NCI-H1417 treated with DMSO at 0.1 percent for 48 hours (cell line): ENCODE measurements at places on chromosomes 12 and 14.

DNA sequence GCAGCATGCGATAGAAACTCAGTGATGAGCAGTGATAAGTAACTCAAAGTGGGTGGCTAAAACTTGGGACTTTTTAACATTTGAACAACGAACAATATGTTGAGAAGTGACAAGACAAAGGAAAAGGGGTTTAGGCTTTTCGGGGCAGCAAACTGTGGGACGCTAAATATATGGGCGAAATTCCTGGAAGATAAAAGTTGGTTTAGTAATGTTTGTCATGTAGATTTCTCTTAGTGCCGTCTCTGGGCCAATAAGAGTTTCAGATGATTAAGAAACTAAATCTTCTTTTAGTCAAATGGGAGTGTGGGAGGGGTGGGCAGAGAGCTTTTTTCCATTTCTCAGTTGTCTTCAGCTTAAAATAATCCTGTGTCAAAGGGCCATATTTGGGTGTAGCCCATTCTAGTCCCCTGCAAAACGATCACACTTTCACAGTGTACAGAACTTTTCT is 41.7 kb upstream of the FUT8 start:
- no peak for DNase-seq

- no peak for DNase-seq
These were observed 136.5 kb downstream of the HMGA2 start for GRCh38 chr12:65960820-65961189.

DNA sequence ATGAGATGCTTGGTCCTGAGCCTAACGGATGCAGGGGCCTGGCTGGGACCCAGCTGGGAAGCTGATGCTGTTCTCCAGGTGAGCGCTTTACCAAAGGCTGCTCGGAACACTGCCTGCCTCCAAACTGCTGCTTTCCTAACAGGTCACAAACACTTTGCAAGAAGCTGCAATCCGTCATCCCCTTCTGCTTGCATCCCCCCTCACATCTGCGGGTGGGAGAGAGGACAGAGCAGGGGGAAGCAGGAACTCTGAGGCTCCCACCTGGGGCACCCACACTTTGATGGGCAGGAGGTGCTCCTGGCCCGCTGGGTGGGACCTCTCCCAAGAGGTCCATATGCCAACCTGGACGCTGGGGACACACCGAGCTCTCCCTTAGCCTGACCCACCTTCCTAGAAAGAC is 24.9 kb upstream of the PPP2R5C start:
- no peak for DNase-seq

DNA sequence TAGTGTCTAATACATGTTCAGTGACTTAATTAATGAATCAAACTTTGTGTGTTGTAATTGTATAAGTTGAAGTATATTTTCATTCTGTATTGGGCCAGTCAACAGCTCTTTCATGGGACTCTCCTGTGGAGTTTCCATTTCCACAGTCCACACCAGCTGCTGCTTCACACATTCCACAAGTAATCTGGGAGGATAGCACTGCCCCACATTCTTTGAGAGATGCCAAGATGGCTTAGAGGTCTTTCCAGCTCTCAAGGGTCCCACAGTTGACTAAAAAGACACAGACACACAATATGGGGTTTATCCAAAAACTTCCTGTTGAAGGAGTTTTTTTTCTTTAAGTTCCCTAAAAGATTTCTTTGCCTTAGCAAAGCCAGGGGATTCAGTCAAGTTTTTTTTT is 408.3 kb downstream of the AACS start:
- DNase-seq: no peak

GRCh38 chr14:104770851-104771272 is 17.9 kb downstream of the SIVA1 start:
- no peak for DNase-seq

DNA sequence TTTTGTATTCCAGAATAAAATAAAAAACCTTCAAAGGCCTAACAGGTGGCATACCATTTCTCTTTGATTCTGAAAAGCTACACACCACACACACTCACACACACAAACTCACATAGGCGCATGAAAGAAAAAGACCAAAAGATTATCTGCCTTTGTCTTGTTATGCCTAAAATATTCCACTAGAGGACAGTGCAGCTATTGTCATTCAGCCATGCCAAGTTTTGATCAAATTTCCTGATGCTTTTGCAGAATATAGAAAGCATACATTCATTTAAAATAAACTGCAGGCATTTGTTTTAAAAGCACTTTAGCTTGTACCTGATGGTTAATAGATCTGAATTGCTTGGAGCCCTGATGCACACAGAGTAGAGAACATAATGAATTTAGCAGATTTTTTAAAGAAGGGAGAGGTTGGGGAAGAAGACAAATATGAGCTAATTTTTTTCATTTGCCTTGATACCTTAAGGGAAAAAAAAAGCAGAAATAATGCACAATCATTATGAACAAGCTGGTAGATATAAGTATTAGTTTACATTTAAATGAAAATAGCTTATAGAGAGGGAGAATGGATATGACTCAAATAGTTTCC is 1766.9 kb upstream of the SEL1L start:
- no peak for DNase-seq

- no peak for DNase-seq
These were observed 146.5 kb upstream of the MYL2 start for GRCh38 chr12:111066744-111067437.
